ENCODE measurements at places on chromosomes 6 and 20. TPM values are rescaled to one million over a fixed set of nuclear protein-coding genes. Genes with fewer than 3 reads are reported as not detected.
A peak's percentile ranks its signal among the peaks of the same experiment; 100 is the strongest.

DNA sequence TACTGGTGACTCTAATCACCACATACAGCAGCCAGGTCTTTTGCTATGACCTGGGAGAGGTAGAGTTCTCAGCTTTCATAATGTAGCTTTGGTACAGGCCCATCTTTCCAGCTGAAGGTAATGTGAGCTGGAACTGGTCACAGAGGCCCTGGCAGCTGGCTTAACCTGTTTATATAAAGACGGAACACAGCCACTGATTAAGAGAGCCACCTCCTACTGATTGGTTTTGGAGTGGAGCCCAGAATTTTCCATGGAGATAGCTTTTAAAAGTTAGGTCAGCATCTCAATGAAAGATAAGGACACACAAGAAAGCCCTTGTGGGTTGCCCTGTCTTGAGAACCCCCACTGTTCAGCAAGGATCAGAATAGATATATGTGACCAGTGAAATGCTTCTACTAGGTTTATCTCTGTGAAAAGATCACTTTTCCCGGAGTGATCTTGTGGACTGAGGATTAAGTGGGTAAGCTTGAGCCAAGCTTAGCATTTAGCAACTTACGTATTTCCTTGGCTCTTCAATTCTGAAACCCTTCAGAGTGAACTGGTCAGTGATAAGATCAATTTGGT, 213.7 kb upstream of the CITED2 start:
- no peak for DNase-seq

DNA sequence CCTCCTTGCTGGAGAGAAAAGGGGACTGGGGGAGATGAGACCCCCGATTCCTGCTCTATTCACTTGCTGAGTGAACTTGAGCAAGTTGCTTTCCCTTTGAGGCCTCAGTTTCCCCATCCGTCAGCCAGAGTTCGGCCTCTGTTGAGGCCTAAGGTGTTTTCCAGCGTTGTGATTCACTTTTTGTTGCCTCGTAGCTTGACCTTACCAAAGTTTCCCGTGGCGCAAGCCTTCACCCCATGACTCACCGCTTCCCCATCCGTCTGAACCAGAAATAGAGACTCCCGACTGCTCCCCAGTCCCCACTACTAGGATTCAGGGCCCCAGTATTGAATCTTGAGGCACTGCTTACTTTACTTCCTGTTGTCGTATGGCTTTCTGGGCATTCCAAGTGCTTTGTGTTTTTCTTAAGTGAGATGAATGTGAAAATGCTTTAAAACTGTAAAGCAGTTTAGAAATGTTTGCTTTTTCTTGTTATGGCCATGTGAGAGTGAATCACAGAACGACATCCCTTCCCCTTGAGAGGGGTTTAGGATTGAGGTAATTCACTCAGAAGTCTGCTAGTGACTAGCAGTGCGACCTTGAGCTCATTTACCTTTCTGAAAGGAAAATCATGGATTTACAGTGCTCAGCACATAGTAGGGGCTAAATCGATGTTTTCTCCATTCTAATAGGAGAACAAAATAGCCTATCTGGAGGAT, 1.2 kb downstream of the CHMP4B start:
- DNase-seq: peak; percentile 75

DNA sequence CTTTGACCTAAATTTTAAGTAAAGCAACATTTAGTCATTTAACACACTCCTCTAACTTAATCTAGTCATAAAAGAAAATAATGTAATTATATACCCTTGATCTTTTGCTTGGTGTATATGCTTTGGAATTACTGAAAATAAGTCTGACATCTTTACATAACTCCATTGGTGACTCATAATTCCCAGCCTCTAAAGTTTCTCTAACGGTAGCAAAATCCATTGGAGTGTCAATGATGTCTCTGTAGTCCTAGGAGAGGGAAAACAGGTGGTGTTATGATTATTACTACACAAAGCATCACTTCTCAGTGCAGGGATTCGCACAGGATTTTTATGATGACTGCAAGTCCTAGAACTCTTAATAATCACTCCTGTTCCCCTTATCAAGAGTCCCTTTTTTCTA, 80.2 kb downstream of the IRAK1BP1 start:
- DNase-seq: no peak

- DNase-seq: no peak
These were observed 374.6 kb upstream of the SYNCRIP start for GRCh38 chr6:86017236-86017635.

DNA sequence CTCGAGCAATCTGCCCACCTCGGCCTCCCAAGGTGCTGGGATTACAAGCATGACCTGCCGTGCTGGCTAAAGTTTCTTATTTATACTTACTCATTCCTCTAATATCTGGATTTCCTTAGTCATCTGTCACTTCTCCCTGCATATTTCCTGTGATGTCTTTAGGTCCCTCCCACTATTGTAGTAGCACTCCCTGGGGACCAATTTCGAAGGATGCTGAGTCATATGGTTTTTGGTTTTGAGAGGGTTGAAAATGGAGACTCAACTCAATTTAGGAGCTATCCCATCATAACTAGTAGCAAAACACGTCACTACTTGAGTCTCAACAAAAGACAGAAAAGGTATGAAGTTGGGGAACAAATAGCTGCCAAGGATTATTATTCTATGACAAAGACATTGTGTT, 20.2 kb downstream of the MCUR1 start:
- no peak for DNase-seq

Gene ZBTB12
- total RNA-seq: 8.4 TPM

Gene EDN1
- total RNA-seq: 35.0 TPM

Gene GRM4
- not detected for total RNA-seq

Gene BEND6
- total RNA-seq: 4.4 TPM

Gene BHLHE23
- not detected for total RNA-seq

Gene PACRG
- 4.3 TPM for total RNA-seq

Gene BEND3
- 2.4 TPM for total RNA-seq

Gene NNAT
- 2.1 TPM for total RNA-seq

Gene FAM83D
- total RNA-seq: 0.13 TPM
